ENCODE measurements at places on chromosomes 4 and X. TPM values are rescaled to one million over a fixed set of nuclear protein-coding genes. Genes with fewer than 3 reads are reported as not detected.

GRCh38 chr4:88443486-88443885 is 13.4 kb upstream of the HERC5 start:
- DNase-seq = no peak

DNA sequence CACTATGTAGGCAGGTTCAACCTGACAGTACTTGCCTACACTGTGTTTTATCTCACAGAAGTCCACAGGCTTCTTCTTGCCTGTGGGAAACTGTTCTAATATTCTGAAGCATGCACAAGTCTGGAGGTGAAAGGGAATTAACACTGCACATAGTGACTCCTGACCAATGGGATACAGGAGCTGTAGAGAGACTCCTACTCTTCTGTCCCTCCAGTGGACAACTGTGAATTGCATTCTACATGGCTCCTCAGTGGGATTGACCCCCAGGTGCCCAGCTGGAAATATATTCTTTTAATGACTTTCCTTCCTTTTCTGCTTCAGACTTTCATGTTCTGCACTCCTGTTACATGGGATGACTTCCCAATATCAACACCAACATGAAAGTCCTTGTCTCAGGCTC is 8.2 kb upstream of the YIPF6 start:
- no peak for DNase-seq

The TLR6 gene
- polyA plus RNA-seq = 1.1 TPM

GRCh38 chrX:135509885-135510284 is 10.6 kb upstream of the INTS6L start:
- no peak for DNase-seq

- DNase-seq = peak; percentile 60
These were observed 211.9 kb upstream of the UGT8 start for GRCh38 chr4:114386637-114387233.
